ENCODE measurements at places on chromosomes 13 and 19.

DNA sequence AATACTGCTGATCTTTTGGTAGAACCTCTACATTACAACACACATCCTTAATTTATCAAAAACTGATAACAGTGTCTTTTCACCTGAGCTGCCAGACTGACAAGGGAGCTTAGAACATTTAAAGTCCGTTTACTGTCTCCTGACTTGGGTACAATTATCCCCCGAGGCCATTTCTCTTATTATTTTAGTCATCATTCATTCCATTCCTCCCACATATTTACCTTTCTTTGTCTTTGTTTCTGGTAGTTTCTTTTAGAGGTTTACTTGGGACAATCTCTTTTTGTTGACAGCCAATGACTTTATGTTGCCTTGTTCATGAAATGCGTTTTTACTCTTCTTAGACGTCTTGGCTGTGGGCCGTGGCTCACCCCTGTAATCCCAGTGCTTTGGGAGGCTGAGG is 186.9 kb downstream of the PCCA start:
- no peak for DNase-seq

GRCh38 chr13:76764429-76764828 is 121.8 kb downstream of the KCTD12 start:
- DNase-seq: no peak

- DNase-seq: no peak
Observed at GRCh38 chr19:39401549-39402345, 4.9 kb upstream of the ZFP36 start.

DNA sequence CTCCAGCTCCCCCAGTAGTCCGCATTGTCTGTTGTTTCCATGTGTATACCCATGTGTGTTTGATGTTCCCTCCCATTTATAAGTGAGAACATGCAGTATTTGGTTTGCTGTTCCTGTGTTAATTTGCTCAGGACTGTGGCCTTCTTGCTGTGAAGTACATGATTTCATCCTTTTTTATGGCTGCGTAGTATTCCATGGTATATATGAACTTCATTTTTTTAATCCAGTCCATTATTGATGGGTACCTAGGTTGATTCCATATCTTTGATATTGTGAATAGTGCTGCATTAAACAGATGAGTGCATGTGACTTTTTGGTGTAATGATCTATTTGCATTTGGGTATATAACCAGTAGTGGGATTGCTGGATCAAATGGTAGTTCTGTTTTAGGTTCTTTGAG is 175.2 kb downstream of the PDS5B start:
- no peak for DNase-seq

DNA sequence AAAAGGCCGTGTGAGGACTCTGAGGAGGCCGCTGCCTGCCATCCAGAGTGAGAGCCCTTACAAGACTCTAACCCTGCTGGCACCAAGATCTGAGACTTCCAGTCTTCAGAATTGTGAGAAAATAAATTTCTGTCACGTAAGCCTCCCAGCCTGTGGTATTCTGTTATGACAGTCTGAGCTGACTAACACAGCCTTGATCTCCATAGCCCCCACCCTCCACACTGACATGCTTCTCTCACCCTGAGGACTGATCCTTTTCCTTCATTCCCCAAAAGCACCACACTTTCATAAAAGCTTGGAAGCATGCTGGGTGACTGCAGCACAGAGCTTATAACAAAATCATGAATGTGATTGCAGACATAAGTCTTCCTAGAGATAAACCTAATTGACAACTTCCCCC is 1059.8 kb downstream of the UQCRFS1 start:
- no peak for DNase-seq
